Activated T-helper 1 cell treated with anti-CD3 and anti-CD28 coated beads, Interleukin-2, amount 50 U/mL, for 16 hours (primary cell): ENCODE measurements at places on chromosomes 12 and 14.

DNA sequence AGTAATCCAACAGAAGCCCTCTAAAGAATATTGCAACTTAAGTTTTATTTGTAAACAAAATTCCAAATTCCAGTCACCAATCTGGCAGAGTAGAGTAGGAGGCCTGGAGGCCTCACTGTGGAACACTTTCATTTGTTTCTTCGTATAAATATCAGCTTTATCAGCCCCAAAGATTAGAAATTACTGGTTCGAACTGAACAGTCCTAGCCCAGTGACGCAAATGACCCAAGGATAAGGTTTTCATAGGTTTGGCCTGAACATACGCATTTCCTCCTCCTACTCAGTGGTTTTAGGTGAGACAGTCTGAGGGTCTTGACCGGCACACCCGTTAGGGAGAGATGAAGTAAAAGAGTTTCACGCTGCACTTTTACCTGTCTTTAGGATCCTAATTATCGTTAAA lies 1.7 kb downstream of the CDC42BPB start:
- DNase-seq = no peak

GRCh38 chr12:131264635-131265034 lies 310.9 kb downstream of the ADGRD1 start:
- no peak for DNase-seq

DNA sequence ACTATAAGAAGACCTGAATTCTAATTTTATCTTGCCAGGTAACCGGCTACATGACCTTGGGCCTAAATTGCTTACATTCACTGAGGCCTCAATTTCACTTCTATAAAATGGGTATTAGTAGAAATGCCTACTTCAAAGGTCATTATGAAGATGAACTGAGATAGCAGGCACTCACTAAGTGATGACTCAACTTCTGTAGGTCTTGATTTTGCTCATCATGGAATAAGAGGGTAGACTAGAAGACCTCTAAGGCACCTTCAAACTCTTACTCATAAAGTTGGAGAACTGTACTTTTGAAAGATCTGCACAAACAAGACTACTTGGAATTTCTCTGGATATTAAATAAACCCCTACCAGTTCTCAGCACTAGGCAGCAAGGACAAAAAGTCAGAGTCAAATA lies 39.3 kb upstream of the FRMD6 start:
- DNase-seq = no peak

DNA sequence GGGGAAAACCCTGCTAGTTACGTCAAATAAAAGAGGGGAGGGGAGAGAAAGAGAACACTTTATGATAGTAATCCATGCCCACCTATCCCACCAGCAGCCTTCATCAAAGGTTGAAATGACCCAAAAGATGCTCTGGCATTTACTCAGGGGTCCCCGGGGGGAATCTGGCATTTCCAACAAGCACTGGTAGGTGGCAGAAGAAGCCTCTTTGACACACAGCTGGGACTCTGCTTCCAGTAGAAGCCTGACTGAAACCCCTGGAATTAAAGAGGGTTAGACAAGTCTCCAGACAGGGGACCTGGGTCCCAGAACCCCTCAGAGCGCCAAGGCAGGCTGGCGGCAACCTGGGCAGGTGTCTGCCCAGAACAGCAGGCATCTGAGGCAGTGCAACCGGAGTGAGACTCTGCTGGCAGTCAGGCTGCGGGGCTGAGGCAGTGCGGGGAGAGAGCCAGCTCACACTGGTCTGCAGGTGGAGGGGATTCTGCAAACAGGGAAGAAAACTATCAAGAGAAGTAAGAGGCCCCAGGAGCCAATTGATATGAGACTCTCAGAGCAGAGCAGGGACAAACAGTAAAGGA lies 85.0 kb upstream of the CAPRIN2 start:
- no peak for DNase-seq

DNA sequence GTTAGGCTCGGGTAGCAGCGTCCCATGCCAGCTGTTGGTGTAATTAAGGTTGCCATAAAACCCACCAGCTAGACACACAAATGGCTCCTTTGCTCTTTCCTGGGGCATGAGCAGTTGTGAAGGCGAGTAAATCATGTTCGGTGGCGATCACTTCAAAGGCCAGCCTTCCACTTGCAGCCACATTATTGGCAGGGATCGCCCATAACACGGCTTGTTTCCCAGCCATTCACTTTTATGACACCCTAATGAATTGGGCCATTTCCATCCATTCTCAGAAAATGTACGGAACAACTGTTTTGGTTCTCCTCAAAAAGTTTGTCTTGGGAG lies 63.4 kb downstream of the BEGAIN start:
- no peak for DNase-seq

DNA sequence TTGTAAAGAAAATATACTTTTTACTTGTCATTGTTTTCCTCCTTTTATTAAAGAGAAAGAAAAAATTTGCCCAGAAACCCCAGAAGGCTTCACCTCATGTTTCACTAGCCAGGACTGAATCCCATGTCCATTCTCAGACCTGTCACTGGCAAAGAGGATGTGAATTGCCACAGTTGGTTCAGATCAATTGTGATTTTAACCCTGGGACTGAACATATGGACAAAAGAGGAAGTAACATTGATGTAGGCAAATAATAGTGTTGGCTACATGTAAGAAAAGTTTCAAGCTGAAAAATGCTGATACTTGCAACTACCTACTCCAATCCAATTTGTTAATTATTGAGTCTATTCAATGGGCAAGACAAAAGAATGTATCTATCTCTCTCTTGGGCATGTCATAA lies 8.6 kb upstream of the CCDC196 start:
- DNase-seq = no peak

- DNase-seq = no peak
These were observed 262.3 kb upstream of the CRY1 start for GRCh38 chr12:107355612-107356011.

DNA sequence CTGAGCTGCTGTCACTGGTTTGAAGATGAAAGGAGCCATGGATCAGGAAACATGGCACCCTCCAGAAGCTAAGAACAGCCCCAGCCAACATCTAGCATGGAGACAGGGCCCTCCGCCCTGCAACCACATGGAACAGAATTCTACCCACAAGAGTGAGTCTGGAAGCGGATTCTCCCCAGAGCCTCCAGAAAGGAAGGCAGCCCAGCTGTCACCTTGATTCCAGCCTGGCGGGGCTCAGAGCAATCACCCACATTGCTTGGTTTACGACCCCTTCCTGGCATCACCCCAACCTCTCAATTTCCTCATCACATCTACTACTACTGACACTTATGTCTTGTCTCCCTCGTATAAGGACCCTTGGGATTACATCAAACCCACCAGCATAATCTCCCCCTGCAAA lies 38.5 kb downstream of the OAS2 start:
- DNase-seq = no peak

DNA sequence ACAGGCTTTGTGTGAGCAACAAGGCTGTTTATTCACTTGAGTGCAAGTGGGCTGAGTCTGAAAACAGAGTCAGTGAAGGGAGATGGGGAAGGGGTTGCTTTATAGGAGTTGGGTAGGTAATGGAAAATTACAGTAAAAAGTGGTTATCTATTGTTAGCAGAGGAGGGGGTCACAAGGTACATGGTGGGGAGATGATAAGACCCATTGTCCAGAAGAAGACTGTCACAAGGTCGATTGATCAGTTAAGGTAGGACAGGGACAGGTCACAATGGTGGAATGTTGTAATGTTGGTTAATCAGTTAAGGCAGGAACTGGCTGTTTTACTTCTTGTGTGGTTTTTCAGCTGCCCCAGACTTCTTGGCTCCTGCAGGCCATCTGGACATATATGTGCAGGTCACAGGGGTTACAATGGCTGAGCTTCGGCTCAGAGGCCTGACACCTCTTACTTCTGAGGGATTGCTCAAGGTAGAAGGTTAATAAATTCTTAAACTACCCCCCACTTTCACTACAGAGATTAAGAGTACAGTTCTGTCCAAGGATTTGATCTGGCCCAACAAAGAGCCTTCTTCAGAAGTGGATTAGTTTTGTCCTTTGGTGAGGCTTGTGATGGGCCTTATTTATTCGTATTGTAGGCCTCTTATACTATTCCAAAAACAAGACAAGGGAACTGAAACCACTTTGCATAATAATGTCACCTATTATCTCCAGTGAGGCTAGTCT lies 13.8 kb upstream of the DHRS4 start:
- no peak for DNase-seq

DNA sequence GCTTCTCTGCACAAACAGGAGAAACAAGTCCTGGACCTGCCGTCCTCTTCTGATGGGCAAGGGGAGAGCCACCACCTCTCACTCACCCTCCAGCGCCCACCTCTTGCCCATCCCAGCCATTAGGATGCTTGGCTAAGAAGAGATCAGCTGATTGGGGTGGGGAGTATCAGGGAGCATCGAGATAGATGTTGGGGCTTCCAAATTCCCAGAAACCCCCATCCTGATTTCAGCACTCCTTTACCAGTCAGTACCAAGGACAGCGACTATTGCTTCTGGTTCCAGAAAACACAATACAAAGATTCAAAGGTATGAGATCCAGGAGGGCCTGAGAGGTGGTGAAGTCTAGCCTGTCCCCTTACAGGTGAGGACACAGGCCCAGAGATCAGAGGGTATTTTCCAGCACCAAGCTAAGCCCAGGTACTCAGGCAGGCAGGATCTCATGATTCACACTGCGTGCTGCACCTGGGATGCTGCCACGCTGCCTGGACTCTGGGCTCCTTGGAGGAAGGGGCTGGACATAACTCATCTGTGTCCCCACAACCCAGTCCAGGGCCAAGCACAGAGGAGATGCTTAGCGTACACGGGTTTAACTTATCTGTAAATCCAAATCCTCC lies 76.6 kb downstream of the TUNAR start:
- DNase-seq = no peak

GRCh38 chr14:58152014-58152857 lies at the start of gene ARMH4:
ARMH4 (minus strand) TSS chr14:58152213; CDS start chr14:58139358, 12,855 bp downstream.
- peak; percentile 24 for DNase-seq

DNA sequence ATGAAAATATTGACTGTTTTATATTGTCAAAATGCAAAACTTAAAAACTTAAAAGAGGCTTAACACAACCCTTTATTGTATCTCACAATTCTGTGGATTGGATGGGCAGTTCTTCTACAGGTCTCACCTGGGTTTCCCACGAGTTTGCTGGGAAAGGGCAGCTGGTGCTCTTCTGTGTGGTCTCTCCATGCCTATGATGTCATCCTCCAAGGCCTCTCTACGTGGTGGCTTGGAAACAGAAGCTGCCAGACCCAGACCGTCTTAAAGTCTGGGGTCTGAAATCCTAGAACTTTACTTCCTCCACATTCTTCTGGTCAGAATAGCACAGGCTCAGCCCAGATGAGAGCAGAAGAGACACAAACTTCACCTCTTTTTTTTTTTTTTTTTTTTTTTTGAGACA lies 36.5 kb upstream of the KICS2 start:
- DNase-seq = no peak

GRCh38 chr12:9606736-9607372 lies 862 bp downstream of the KLRB1 start:
- DNase-seq = no peak

- DNase-seq = no peak
These were observed 311.2 kb downstream of the SEC23A start for GRCh38 chr14:38791862-38792261.

DNA sequence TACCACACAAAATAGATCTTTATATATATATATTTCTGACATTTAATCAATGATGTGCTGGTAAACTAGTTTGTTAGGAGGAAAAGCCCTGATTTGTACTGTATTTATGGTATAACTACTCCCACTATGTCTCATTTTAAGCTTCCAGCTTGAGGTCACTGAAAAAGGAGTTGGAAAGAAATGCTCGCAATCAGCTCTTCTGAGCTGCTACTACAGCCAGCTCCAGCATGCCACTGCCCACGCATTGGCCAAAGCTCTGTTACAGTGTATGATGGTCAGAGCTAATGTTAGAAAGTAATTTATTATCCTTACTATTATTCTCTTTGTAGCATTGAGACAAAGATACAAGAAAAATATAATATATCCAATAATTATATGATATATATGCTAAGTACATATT lies 55.0 kb upstream of the PCED1B start:
- no peak for DNase-seq

DNA sequence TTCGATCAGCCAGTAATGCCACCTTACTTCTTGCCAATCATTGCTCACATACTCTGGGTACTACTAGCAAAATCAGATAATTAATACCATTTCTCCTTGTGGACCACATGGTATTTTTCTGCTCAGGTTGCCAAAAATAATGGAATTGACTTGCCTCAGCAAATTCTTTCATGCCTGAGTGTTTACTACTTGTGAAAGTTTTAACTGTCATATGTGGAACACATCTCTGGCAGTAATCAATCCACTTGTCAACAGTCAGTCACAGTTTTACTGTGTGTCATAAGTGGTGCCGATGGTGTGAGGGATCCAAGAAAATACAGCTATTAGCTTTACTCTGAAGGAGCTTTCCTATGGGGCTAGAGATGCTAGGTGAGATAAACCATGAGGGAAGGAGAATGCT lies 55.3 kb upstream of the ATF1 start:
- DNase-seq = no peak
